ENCODE measurements at places on chromosomes 7 and 10. TPM values are rescaled to one million over a fixed set of nuclear protein-coding genes. Genes with fewer than 3 reads are reported as not detected.

DNA sequence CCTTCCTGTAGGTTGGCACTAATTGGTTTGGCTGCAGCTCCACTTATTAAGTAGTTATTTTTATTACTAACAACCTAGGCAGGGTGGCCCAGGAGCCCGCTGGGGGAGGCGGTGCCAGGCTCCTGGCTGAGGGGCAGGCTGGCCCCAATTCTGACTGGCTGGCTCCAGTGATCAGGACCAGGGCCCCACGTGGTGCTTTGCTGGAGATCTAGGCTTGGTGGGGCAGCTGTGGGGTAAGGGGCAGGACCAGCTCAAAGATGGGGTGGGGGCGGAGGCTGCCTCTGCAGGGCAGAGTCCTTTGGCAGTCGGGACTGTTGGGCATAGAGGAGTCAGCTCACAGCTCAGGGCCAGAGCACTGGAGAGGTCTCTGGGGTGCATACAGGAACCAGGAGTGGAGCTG is 2.4 kb downstream of the ASL start:
- no peak overlapping the region for H3K4me3 ChIP-seq
- DNase-seq: no peak
- H3K27ac ChIP-seq: no peak overlapping the region
- no peaks in the 10 kb centered on the region for H3K27me3 ChIP-seq
- peaks cover 5% of the 10 kb centered on the region for H3K36me3 ChIP-seq

GRCh38 chr7:67738958-67739357 is 742.3 kb downstream of the TYW1 start:
- no peak overlapping the region for H3K4me3 ChIP-seq
- H3K27me3 ChIP-seq: no peaks in the 10 kb centered on the region
- H3K27ac ChIP-seq: no peak overlapping the region
- no peaks in the 10 kb centered on the region for H3K4me1 ChIP-seq
- no peaks in the 10 kb centered on the region for H3K36me3 ChIP-seq

DNA sequence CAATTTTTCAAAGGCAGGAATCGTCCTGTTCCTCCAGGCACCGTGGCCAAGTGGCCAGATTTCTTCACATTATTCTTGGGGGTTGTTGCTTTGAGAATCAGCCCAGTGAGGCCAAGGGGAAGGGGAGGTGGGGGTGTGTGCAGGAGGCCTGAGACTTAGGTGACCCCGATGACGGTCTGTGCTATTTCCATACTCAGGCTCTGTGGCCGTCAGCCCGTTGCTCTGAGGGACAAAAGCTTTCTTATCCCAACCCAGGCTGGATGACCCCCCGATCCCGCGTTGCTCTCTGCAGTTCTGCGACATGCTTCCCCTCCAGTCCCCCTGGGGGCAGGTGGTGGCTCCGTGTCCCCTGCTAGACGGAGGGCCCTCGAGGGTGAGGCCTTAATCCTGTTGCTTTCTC is 14.2 kb downstream of the DOCK1 start:
- no peaks in the 10 kb centered on the region for H3K4me1 ChIP-seq
- H3K4me3 ChIP-seq: no peak overlapping the region
- H3K36me3 ChIP-seq: no peaks in the 10 kb centered on the region
- H3K27ac ChIP-seq: no peak overlapping the region

DNA sequence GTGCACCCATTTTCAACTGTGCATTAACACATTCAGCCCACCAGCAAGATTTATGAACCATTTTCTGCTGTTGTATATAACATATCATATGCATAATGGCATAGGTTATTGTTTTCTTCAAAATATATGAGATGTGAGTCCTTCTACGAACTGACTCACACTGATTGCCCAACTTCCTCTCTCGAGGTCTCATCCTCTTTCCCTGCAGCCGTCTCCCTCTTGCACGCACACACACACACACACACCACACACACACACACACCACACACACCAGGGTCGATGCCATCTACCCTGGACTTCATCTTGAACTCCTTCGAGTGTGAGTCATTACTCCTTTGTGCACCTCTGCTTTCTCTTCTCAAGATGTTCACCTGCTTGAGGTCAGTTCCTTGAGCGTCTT is 36.7 kb downstream of the EGFR start:
- DNase-seq: no peak
- no peaks in the 10 kb centered on the region for H3K36me3 ChIP-seq
- H3K27me3 ChIP-seq: no peaks in the 10 kb centered on the region
- H3K4me3 ChIP-seq: no peak overlapping the region
- no peak overlapping the region for H3K27ac ChIP-seq

DNA sequence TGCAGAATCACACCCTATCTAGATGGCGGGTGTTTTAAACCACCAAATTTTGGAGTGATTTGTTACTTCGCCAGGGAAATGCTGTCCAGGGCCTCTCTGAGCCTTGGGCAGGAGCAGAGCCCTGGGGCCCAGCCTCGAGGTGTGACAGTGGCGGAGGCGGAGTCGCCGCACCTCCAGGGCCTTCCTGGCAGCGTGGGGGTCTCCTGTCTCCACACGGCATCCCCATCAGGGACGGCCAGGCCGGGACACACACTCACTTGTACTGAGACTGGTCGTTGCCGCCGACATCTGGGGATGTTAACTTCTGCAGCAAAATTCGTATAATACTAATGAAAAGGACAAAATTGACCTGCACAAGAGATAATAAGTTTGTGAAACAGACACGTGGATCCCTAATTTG is 110.7 kb downstream of the VIPR2 start:
- no peak overlapping the region for H3K4me3 ChIP-seq
- no peak for DNase-seq
- H3K36me3 ChIP-seq: no peaks in the 10 kb centered on the region
- H3K27me3 ChIP-seq: peaks cover 10% of the 10 kb centered on the region
- no peak overlapping the region for H3K27ac ChIP-seq

DNA sequence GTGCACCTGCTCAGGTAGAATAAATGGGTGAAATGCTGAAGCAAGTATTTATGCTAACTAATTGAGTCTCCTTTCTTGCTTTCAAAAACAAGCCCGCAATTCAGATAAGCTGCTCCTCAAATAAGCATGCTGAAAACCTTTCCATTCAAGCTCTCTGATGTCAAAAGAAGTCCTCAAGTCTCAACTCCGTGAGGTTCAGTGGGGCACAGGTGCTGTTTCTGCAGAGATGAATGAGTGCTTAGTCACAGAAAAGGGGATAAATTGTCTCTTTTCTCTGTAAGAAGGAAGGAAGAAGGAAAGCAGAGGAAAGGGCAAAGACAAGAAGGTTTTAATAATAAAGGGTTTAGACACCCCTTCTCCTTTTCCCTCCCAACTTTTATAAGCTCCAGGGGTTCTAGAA is 229.8 kb upstream of the NPY start:
- H3K27ac ChIP-seq: no peak overlapping the region
- no peaks in the 10 kb centered on the region for H3K4me1 ChIP-seq
- H3K27me3 ChIP-seq: no peaks in the 10 kb centered on the region
- no peak for DNase-seq

- H3K27ac ChIP-seq: no peak overlapping the region
- no peaks in the 10 kb centered on the region for H3K27me3 ChIP-seq
Measured at GRCh38 chr10:60185421-60185820, 204.3 kb downstream of the ANK3 start.

Gene NKX2-3
- total RNA-seq: not detected

GRCh38 chr7:71326595-71326994 is 194.7 kb downstream of the GALNT17 start:
- no peak overlapping the region for H3K4me3 ChIP-seq
- DNase-seq: no peak
- no peak overlapping the region for H3K27ac ChIP-seq
- H3K27me3 ChIP-seq: no peaks in the 10 kb centered on the region
- H3K4me1 ChIP-seq: no peaks in the 10 kb centered on the region

GRCh38 chr10:23892296-23892695 is 316.6 kb upstream of the KIAA1217 start:
- no peaks in the 10 kb centered on the region for H3K36me3 ChIP-seq
- no peak overlapping the region for H3K4me3 ChIP-seq
- DNase-seq: no peak

DNA sequence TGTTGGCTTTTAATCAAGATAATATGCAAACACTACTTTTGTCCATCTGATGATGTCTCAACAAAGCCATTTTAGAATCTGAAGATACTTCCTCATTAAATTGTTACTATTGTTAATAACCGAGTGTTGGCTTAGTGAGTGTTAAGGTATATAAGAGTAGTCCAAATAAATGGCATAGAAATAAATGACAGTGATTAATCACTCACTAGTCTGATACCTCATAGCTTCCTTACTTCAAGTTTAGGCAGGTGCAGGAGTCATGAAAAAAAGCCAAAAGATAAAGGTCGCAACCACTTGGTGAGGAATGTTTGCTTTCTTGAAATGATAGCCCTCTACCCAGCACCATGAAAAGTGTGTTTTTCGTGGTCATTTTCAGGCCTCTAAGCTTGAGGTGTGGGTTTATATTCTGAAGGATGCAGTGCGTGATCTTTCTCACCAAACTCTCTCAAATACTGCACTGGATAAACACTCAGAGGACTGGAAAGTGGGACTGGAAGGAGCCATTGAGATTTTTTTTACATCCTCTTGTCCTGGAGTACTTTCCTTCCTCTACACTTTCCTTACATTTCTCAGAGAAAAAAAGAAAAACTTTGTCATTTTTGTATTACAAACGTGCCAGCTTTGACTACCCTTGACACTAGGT is 138.1 kb downstream of the KIAA1217 start:
- H3K27me3 ChIP-seq: no peaks in the 10 kb centered on the region
- H3K27ac ChIP-seq: no peak overlapping the region
- no peaks in the 10 kb centered on the region for H3K36me3 ChIP-seq
- H3K4me1 ChIP-seq: no peaks in the 10 kb centered on the region
- DNase-seq: no peak

GRCh38 chr7:76122516-76123239 is 74.8 kb downstream of the MDH2 start:
- H3K27me3 ChIP-seq: no peaks in the 10 kb centered on the region
- H3K27ac ChIP-seq: no peak overlapping the region
- H3K4me3 ChIP-seq: no peak overlapping the region
- no peaks in the 10 kb centered on the region for H3K36me3 ChIP-seq
- no peak for DNase-seq

- no peaks in the 10 kb centered on the region for H3K27me3 ChIP-seq
- no peak overlapping the region for H3K4me3 ChIP-seq
- H3K27ac ChIP-seq: no peak overlapping the region
- no peak for DNase-seq
- peaks cover 6% of the 10 kb centered on the region for H3K4me1 ChIP-seq
- no peaks in the 10 kb centered on the region for H3K36me3 ChIP-seq
Measured at GRCh38 chr10:62726142-62726541, 78.4 kb upstream of the ADO start.

Gene CPA2
- not detected for total RNA-seq

DNA sequence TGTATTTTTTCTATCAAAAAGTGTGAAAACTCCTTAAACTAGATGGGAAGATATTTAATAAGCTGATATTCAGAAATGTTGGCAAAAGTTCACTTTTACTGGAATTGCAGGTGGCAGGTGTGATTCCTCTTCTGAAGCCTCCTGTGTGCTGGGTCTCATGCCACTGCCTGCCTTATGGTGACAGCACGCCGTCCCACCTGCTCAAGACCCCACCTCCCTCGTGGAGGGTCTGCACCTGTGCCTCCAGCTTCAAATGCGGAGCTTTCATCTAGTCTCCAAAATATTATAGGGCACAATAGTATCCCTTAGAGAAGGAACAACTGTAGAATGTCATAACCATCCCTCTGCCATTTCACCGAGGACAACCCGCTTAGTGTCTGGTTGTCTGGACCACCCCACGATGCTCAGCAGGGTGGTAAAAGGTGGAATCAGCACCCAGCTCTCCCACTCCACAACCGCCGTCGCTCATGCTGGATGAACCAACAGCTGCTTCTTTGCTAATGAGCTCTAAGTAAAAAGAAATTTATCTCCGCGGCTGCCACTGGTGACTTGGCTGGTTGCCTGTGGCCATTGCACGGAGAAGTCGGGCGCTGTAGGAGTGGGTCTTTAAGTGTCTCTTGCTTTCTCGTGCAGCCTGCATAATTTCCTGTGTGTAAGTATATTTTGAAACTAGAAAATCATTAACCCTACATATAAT is 119.3 kb upstream of the TCERG1L start:
- no peak overlapping the region for H3K27ac ChIP-seq
- H3K4me3 ChIP-seq: no peak overlapping the region
- H3K27me3 ChIP-seq: no peaks in the 10 kb centered on the region
- H3K4me1 ChIP-seq: no peaks in the 10 kb centered on the region

DNA sequence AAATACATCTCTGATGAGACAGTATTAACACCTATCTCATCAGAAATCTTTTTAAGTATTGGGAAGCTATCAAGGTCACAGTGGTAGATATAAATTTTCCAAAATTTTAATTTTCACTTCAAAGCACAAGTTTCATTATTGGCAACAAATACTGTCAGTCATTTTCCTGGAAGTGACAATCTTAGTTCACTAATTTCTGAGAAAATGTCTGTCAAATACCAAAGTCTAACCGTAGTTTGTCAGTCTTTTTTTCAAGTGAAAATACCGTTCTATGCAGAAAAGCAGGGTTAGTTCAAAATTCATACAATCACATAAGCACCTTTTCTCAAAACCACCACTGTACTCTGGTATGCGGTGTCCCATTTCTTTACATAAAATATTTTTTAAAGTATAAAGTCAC is 40.4 kb downstream of the CACUL1 start:
- DNase-seq: no peak
- H3K27me3 ChIP-seq: no peaks in the 10 kb centered on the region
- H3K4me1 ChIP-seq: no peaks in the 10 kb centered on the region
- no peak overlapping the region for H3K4me3 ChIP-seq
- H3K36me3 ChIP-seq: peaks cover 4% of the 10 kb centered on the region

Gene CLDN12
- 0.86 TPM for total RNA-seq

Gene ZNF746
- 48.6 TPM for total RNA-seq

GRCh38 chr10:93139059-93139655 is 65.5 kb downstream of the CYP26A1 start:
- H3K36me3 ChIP-seq: no peaks in the 10 kb centered on the region
- no peaks in the 10 kb centered on the region for H3K27me3 ChIP-seq
- no peak for DNase-seq
- H3K4me3 ChIP-seq: no peak overlapping the region

DNA sequence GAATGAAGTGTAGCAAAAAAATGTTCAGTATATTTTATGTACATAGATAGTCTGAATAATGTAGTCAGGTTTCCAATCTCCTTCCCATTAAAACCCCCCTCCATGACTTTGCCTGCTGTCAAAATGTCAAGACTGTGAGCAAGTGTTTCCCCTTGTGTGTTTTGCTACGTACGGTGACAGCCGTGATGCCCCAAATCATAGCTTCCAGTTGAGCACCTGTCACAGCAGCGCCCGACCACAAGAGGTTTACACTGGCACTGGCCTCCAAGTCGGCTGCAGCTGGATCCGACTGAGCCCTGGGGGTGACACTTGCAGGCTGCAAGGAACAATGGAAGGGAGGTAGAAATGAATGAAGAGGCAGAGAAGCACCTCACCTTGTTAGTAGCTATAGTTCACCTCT is 62.3 kb downstream of the LAMB4 start:
- H3K4me1 ChIP-seq: no peaks in the 10 kb centered on the region
- DNase-seq: no peak
- no peaks in the 10 kb centered on the region for H3K27me3 ChIP-seq

Gene PILRA
- 38.8 TPM for total RNA-seq

Gene ACSM6
- total RNA-seq: not detected

DNA sequence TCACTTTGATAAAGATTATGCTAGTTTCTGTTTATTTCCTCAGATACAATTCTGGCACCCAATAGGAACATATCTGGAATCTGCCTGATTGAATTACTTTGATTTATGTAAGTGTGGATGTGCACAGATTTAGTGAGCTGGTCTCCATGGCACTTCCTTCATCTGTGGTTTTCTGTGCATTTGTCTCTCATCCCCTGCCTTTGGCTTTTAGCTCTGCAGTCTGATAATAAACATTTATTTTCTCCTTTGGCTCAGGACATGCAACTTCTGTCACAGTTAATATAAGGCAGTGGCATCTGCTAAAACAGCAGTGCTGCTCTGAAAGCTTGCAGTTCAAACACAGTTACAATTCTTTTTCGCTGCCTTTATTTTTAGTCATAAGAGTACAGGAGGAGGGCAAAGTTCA is 273.7 kb upstream of the CHRM2 start:
- no peak for DNase-seq
- H3K36me3 ChIP-seq: no peaks in the 10 kb centered on the region
- H3K27ac ChIP-seq: no peak overlapping the region
- H3K4me1 ChIP-seq: no peaks in the 10 kb centered on the region
- H3K27me3 ChIP-seq: no peaks in the 10 kb centered on the region

Measured in natural killer cell (primary cell).